ENCODE measurements at places on chromosomes 3 and 15.

DNA sequence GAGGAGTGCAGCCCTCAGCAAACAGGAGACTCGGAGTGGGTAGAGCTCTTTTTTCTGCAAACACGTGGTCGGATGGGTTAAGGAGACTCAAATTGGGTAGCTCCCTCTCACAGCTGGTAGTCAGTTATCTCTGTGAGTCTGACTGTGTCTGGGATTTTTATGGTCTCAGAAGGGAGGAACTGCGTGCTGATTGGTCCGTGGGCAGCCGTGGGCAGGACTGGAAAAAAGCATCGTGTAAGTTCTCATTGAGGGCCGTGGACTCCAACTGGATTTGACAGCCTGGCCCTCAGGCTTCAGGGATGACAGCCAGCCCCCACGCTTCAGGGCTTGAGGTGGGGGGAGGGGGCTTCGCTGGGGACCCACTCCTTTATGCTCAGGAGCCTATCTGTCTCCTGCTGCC, 463.9 kb downstream of the EPHA3 start:
- DNase-seq = no peak

GRCh38 chr3:98563661-98564281, 29.6 kb downstream of the CPOX start:
- no peak for DNase-seq

DNA sequence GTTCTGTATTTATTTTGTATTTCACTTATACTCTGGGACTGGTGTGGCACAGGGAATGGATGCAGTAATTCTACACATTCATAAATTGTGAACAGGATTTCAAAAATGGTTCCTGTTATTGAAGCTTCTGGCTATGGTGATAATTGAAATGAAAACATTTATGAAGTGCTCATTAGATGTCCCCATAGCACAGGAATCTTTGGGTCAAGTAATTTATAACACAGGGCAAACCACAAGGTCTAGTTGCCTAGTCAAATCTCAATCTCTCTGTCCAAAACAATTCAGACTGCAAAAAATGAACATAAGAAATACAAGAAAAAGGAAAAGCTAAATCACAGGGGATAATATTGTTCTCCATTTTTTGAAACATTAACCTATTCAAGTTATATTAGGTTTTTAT, 117.5 kb upstream of the PTPRG start:
- DNase-seq = no peak

DNA sequence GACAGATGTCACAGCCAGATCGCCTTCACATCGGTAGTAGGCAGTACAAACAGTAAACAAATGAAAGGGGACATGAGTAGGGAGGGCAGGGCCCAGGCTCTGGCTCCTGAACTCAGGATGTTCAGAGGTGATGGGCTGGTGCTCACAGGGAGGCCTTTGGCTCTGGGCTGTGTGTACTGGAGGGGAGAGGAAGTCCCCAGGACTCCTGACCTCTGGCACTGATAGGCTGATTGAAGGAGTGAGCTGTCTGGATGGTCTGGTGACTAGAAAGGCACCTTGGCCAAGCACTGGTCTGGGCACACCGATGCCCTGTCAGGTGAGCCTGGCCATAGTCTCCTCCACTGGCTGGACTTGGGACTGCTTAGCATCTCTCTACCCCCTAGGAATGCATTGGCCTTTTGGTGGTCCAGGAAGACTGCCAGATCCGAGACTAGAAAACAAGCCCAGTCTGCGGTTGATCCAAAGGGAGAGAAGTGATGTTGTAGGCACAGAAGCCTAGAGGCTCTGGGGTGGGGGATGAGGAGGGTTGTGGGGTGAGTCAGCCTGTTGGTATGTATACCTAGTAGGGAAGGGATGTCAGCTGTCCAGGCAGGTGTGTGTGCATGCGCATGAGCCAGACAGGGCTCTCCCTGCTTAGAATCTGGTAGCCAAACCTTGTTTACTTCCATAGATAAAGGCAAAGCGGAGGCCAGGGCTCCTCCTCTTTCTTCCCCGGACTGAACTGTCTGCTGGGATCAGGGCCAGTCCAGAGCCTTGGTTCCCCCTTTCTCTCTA, 1.9 kb downstream of the SPINT1 start:
- DNase-seq = no peak

DNA sequence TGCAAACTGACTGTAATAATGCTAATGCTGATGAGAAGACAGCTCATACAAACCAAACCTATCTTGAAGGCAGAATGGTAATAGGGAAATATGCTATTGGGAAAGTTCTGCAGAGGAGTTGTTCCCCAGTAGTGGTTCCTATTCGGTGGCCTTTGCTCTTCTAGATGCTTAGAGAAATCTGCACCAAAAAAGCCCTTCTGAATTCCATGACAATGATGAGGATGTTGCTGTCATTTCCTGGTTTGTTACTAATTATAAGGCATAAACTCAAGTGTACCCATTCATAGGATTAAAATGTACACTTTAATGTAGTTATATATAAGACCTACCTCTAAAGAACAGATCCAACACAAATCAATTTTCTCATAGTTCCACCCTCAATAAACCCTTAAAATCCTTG, 30.1 kb downstream of the TOMM70 start:
- DNase-seq = no peak

DNA sequence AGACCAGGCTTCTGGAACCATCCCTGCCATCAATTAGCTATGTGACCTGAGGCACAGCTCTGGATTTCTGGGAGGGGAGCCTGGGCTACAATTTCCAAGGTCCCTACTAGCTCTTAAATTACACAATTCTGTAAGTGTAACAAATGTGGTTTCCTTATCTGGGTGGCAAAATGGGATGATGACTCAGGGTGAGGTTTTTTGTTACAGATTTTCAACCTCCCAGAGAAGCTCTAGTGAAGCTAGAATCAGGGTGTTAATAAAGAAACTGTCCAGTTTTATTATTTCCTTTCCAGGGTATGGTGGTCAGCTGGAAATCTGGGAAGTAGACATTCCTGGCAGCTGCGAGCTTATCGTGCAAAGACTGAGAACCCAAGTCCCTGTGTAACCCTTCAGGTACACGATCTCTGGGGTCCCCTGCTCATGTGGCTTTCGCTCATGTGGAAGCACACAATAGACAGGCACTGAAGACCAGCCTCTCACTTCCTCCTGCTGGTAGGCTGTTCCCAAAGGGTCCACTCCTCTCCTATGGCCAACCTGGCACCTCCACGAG, 7.3 kb downstream of the RAB27A start:
- no peak for DNase-seq

Measured in activated T-cell treated with anti-CD3 and anti-CD28 coated beads for 1 hour (primary cell).